Neural progenitor cell (in vitro differentiated cells): ENCODE measurements at places on chromosomes 11 and 22.

GRCh38 chr22:34972191-34972897, 93.6 kb upstream of the ISX start:
- DNase-seq = peak; percentile 52

GRCh38 chr11:1139441-1140083, 18.2 kb upstream of the MUC5AC start:
- DNase-seq = no peak

DNA sequence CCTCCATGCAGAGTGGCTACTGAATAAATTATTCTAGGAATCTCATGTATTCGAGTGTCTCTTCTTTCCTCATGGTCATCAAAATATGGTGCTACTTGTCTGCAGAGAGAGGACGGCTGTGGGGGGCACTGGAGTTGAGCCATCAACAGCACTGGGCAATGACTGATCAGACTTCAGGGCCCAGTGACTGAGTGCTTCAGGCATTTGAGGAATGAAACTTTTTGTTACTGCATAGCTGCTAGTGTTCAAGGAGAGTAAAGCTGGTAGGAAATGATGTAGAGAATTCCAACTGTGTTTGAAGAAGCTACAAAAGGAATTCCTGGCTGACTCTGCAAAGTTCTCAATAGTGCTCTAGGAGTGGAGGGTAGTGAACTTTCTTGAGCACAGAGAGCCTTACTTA, 277.7 kb downstream of the CADM1 start:
- DNase-seq = peak; percentile 66

- DNase-seq = peak; percentile 94
These were observed 19.2 kb downstream of the NPTXR start for GRCh38 chr22:38824585-38824984.

- DNase-seq = no peak
These were observed 78.7 kb downstream of the HORMAD2 start for GRCh38 chr22:30158744-30159500.

GRCh38 chr11:7467652-7468051, 17.7 kb upstream of the OLFML1 start:
- no peak for DNase-seq

GRCh38 chr11:134471087-134471715, 59.2 kb upstream of the B3GAT1 start:
- DNase-seq = no peak

GRCh38 chr11:70713988-70714665, 315.8 kb downstream of the CTTN start:
- peak; percentile 73 for DNase-seq

DNA sequence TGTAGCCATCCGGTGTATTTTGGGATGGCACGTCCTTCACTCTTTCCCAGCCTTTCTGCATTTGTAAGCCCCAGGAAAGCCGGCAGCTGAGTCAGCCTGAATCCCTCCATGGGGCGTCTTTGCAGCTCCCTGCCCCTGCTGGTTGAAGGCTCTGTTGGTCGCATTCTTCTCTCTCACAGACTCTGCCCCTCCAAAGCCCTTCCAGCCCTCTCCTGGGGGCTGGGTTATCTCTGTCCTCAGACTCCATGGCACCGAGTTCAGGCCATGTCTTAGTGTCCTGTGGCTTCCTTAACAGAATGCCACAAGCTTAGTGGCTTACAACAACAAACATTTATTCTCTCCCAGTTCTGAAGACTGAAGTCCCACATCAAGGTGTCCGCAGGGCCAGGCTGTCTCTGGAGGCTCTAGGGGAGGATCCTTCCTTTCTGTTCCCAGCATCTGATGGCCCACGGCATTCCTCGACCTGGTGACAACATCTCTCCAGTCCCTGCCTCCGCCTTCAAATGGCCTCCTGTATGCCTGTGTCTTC, 62.2 kb downstream of the BCR start:
- DNase-seq = peak; percentile 88

GRCh38 chr11:62694455-62695167, 5.3 kb upstream of the LRRN4CL start:
- peak; percentile 91 for DNase-seq

DNA sequence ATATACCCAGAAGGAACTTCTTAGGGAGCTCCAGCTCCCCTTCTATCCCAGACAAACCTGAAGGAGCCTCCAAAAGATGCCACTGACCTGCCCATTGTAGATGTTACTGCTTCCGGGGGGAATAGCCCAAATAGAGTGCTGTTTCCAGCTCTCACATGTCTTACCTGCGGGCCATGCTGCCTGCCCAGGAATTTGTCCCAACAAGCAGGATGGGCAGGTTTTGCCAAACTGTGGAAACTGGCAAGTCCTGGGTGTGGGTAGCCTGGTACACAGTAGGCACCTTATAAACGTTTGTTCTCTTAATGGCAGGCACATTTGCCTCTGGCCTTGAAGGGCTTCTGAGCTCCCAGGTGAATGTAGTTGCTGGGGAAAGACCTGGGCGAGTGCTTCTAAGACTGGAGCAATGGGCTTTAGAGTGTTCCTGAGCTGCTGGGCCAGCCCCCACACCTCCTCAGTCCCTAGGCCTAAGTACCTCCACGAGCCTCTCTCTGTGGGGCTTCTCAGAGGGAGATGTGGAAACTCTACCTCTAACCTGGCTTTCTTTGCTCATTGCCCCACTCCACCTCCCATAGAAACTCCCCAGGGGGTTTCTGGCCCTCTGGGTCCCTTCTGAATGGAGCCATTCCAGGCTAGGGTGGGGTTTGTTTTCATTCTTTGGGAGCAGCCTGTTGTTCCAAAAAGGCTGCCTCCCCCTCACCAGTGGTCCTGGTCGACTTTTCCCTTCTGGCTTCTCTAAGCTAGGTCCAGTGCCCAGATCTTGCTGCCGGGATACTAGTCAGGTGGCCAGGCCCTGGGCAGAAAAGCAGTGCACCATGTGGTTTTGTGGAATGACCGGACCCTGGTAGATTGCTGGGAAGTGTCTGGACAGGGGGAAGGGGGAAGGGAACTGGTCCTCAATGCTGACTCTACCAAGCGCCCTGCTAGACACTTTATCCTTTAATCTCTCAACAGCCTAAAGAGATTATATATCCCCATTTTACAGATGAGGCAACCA, 37.2 kb downstream of the LIMK2 start:
- no peak for DNase-seq

GRCh38 chr11:60955571-60955970, 3.6 kb upstream of the SLC15A3 start:
- DNase-seq = no peak

DNA sequence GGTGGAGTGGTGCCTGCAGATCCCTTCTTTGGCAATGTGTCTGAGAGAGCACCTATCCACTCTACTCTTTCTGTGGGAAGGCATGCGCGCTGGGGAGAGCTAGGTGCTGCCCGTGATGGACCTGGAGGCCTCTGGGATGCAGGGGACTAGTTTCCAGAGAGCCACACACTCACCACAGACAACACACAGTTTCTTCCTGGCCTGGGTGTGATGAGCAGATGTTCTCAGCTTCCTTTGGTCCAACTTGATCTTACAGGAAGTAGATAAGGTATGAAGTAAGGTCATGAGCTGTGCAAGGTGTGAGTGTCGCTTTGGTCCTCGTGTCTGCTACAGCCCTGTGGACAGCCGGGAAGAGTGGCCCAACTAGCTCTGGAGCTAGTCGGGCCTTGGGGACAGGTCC, 27.3 kb upstream of the SUSD2 start:
- no peak for DNase-seq

GRCh38 chr11:83520849-83521248, 234.7 kb upstream of the CCDC90B start:
- DNase-seq = no peak

- DNase-seq = no peak
These were observed 36.9 kb downstream of the GGTLC2 start for GRCh38 chr22:22681221-22681739.

- peak; percentile 15 for DNase-seq
These were observed at the start of gene SCGB1D2 for GRCh38 chr11:62242021-62242420. Gene SCGB1D2, plus strand, starts transcription at chr11:62242239. Its CDS starts 69 bp downstream, at chr11:62242308.

DNA sequence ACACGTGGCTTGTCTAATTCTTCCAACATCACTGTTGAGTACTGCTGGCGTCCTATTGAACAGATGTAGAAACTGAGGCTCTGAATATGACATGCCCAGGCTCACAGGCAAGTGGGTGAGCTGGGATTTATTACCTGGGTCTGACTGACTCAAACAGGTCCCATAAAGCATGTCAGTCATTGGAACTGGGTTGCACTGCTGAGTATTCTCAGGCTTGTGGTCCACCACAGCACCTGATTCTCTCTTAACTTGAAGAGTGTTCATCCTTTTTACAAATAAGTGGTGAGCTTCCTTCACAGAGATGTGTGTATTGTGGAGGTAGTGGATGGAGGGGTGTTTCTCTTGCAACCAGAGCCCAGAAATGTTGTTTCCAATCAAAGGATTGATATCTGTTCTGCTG, 44.5 kb downstream of the SC5D start:
- DNase-seq = no peak

- DNase-seq = no peak
These were observed 60.2 kb downstream of the LINC01488 start for GRCh38 chr11:69541501-69542313.

DNA sequence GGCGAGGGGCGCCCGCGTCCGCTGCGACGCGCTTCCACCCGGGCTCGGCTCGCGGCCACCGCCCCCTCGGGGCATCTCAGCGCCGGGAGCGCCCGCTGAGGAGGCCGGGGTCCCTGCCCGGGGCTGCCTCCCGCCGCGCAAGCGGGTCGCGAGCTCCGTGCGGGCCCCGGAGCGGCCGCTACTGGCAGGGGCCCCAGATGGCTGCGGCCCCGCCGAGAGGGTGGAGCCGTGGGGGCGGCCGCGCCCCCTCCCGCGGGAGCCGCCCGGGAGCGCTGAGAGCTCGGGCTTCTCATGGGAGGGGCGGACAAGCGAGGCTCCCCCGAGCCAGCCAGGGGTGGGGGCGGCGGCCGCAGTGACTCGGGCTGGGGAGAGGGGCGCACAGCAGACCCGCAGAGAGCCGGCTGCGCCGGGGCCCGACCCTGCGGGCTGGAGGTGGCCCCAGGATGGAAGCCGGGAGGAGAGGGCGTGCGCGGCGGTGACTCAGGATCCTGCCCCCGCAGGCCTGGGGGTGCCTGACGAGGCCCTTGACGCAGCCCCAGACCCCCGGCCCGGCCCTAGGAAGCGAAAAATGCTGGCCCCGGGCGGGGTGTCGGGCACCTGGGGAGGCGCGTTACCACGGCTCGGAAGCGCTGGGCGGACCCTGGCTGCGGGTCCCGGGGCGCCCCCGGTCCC, 603 bp upstream of the ZFTA start:
- DNase-seq = peak; percentile 61

- DNase-seq = no peak
These were observed 41.3 kb downstream of the LRRC32 start for GRCh38 chr11:76629116-76629852.

DNA sequence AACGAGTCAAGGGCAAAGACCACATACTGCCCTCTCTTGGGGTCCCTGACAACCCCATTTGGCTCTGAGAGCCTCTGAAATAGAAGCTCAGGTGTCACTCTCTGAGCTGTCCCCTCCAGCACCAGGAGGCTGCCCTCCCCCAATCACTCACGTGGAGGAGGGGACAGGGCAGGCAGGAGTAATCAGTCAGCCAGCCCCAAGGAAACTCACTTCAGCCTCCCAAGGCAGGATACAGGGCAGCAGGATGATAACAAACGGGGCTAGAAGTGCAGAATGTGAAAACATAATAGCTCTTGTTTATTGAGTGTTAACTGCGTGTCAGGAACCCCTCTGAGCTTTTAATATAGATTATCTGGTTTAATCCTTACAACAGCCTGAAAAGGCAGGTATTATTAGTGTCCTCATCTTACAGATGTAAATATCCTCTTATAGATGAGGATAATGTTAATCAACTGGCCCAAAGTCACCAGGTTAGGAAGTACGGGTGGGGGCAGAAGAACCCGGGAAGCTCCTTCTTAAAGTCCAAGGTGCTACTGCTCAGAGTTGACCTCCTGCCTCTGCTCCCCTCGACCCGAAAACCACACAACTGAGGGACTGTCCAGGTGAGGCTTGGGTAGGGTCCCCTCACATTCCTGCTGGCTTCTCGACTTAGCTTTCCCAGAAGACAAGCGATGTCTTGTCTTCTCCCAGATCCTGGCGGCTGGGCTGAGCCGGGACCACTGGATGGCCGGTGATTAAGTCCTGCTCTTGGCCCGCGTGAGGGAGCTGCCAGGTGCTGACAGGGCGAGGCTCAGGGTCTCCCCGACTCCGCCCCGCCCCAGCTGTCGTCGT, 2.7 kb downstream of the CHRM4 start:
- peak; percentile 37 for DNase-seq

- no peak for DNase-seq
These were observed 133.8 kb downstream of the OSBP2 start for GRCh38 chr22:30828187-30829155.

- no peak for DNase-seq
These were observed 736.2 kb downstream of the BRD1 start for GRCh38 chr22:49091451-49091850.

DNA sequence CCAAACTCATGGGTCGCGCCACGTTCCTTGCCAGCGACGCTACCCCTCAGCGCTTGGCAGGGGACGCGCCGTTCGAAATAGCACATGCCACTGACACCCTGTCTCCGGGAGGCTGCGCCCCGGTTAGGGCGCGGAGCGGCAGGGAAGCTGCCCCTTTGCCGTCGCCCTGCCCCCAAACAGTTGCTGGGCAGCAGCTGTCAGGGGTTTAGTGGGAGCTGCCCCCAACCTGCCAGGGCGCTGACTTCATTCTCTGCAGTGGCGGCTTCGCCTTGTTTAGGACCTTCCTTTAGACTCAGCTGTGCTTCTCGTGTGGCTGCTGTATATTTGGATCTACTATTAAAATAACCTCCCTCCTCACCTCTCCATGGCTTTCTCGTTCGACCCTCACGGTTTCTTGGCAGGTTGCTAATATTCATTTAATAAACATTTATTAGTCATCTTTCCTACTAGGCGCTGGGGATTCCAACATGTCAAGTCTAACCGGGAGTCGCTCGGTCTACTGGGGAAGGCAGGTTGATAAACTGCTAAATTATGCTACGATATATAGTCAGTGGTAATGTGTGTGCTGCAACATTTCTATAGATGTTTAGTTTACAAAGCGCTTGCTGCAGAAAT, 782 bp downstream of the TMEM109 start:
- peak; percentile 60 for DNase-seq

- DNase-seq = peak; percentile 57
These were observed 122.4 kb upstream of the HSD17B12 start for GRCh38 chr11:43558146-43558545.

- DNase-seq = no peak
These were observed 5.1 kb downstream of the SUSD2 start for GRCh38 chr22:24186352-24186740.

GRCh38 chr11:65779919-65780769, 632 bp downstream of the AP5B1 start:
- peak; percentile 91 for DNase-seq

GRCh38 chr11:65502274-65502554, 3.4 kb downstream of the MALAT1 start:
- no peak for DNase-seq
